Globus pallidus (tissue), 1 donor: ENCODE measurements at places on chromosomes 16 and 17.

GRCh38 chr17:17682293-17682736 lies 1.1 kb downstream of the RAI1 start:
- peak; percentile 47 for DNase-seq

GRCh38 chr17:42632949-42633444 lies 23.5 kb downstream of the TUBG1 start:
- no peak for DNase-seq

DNA sequence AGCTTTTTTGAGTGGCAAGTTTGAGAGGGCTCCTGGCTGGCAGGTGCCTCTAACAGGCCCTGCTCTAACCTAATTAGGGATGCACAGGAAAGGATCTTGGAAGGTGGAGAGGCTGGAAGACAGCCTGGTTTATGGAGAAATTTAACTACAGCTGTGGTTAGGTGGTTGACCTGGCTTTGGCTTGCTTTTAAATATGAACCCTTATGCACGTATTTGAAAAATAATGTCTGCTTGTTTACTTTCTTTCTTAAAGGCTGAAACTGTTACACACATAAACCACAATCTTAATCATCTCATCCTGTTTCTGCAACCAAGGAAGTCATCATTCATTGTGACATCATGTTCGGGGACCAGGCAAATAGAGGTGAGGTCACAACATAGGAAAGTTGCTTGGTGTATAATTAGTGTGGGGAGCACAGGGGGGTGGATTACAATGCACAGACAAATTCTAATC lies 23.1 kb upstream of the DHRS13 start:
- DNase-seq = no peak

GRCh38 chr16:17691899-17692176 lies 221.1 kb upstream of the XYLT1 start:
- DNase-seq = no peak

DNA sequence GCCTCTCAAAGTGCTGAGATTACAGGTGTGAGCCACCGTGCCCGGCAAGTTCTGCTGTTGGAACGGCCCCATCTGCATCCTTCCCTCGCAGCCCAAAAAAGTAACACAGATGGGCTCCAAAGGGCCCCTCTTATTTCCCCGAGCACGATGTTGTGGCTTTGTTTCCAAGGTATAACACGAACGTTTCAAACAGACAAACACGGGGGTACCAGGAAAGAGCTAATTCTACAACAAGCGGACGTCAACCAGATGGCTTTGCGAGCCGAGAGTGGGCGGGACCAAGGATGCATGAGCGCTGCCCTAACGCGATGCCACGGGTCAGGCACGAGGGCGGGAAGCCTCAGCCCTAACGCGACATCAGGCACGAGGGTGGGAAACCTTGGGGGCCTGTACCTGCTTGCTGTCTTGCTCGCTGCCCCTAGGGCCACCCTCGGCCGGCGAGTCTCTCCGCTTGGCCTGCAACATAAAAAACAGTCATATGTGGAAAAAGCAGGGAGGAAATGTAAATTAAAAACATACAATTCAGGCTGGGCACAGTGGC lies 24.2 kb downstream of the UNKL start:
- DNase-seq = no peak

GRCh38 chr17:33459078-33459940 lies 166.2 kb upstream of the ASIC2 start:
- no peak for DNase-seq

- DNase-seq = no peak
Measured at GRCh38 chr17:81651692-81652091, 4.7 kb downstream of the PDE6G start.

DNA sequence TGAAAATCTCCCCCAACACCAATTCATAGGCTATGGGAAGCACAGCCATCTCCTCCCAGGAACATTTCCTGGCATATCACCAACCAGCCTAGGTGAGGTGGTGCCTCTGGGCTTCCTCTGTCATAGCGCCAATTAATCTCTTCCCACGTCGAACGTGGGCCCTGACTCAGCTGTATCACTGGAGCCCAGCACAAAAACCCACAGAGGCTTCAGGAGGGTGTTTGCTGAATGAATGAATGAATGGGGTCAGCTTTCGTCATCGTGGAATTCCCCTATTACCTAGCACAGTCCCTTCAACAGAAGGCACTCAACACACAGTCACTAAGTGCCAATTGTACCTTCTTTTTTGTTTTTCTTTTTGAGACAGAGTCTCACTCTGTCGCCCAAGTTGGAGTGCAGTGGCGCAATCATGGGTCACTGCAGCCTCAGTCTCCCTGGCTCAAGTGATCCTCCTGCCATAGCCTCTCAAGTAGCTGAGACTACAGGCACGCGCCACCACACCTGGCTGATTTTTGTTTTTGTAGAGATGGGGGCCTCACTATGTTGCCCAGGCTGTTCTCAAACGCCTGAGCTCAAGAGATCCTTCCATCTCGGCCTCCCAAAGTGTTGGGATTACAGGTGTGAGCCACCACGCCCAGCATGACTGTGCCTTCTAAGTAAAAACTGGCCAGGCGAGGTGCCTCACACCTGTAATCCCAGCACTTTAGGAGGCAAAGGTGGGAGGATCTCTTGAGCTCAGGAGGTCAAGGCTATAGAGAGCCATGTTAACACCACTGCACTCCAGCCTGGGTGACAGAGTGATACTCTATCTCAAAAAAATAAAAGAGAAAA lies 4.1 kb downstream of the ZNF688 start:
- no peak for DNase-seq

GRCh38 chr17:11486868-11487310 lies 111.4 kb upstream of the DNAH9 start:
- DNase-seq = no peak

GRCh38 chr16:86044881-86045590 lies 146.1 kb downstream of the IRF8 start:
- DNase-seq = no peak

DNA sequence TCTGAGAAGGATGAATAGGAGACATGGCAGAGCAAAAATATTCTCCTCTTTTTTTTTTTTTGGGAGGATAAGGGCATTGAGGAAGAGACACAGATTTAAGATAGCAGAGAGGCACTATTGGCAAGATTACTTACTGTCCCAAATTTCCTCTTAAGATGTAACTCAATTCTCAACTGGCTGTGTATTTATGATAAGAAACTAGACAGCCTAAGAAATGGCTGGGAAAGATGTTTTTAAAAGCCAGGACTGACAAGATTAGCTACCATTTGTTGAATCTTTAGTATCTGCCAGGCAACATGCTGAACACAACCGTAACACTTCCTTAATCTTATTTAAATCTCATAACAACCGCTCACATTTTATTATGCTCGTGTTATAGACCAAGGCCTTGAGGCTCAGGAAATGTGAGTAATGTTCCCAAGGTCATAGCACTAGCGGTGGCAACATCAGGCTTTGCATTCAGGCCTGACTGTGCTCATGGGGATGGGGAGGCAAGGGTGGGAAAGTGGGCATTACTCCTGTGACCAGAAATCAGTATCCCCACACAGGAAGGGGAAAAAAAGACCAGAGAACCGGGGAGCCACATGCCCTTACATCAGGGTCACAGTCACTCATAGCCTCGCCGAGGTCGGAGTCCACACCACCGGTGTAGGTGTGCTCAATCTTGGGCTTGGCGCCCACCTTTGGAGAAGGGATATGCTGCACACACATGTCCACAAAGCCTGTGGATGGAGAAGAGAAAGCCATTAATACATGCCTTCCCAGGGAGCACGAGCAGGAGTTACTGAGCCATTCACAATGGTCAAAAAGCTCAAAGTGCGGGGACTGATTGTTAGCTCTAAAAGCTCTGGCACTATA lies 15.6 kb downstream of the HIGD1B start:
- DNase-seq = no peak

DNA sequence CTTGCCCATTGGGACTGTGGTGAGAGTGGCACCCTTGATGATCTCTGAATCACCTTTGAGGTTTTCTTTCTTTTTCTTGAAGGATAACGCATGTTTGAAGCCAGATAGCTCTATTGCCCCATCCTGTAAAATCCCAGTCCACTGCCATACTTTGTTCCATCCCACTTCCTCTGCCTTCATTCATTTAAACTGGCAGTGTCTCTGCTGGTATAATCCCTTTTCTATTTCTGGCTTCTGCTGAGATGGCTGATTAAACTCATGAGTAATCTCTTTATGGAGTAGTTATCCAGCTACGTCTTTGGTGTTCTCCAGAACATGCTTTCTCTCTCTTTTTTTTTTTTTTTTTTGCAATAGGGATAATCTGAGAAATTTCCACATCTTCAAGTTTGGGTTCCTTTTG lies 656.5 kb upstream of the SALL1 start:
- no peak for DNase-seq

- DNase-seq = no peak
Measured at GRCh38 chr16:27315333-27316037, 1.7 kb downstream of the IL4R start.

DNA sequence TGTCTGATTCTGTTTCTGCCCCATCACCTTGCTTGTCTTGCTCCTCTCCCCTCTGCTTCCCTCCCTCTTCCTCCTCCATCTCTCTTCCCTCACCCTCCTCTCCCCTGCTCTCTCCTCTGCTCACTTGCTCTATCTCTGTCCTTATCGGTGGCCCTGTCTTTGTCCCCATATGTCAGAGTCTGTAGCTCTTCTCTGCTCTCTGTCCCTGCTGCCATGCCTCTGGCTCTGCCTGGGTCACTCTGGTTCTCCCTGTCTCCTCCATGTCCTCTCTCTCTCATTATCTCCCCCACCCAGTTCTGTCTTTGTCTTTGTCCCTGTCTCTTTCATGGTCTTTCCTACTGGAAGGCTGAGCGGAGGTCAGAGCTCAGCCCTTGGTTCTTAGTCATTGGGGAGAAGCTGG lies 169.1 kb upstream of the NLRP1 start:
- no peak for DNase-seq

- DNase-seq = no peak
Measured at GRCh38 chr16:71676236-71676635, 48.3 kb downstream of the PHLPP2 start.

DNA sequence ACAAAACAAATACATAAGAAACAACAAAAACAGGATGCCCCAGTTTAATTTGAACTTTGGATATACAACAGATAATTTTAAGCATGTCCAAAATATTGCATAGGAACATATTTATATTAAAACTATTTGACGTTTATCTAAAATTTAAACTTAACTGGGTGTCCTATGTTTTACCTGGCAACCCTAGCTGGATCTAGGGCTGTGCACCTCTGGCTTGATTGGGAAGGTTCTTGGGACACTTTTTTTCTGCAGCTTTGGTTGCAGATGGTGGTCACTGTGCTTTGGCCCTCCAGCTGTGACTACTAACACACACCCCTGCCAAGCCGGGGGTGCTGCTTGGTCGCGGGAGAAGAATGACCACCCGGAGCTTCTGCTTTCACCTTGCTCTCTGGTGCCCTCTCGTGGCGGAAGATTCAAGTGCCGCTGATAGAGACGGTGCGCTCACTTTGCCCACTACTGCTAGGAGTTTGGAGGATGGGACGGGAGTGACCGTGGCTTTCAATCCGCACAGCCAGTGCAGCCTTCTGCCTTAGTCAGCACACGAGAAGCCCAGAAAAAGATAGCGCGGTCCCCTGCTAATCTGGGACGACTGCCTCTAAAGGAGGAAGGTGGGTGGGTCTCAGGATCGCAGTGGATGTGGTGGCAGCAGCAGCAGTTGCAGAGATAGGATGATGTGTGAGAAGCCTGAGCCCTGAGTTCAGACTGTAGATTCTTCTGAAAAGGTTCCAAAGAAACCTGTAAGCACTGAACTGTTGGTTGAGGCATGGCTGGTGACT lies 6.7 kb downstream of the SPACA3 start:
- peak; percentile 48 for DNase-seq

DNA sequence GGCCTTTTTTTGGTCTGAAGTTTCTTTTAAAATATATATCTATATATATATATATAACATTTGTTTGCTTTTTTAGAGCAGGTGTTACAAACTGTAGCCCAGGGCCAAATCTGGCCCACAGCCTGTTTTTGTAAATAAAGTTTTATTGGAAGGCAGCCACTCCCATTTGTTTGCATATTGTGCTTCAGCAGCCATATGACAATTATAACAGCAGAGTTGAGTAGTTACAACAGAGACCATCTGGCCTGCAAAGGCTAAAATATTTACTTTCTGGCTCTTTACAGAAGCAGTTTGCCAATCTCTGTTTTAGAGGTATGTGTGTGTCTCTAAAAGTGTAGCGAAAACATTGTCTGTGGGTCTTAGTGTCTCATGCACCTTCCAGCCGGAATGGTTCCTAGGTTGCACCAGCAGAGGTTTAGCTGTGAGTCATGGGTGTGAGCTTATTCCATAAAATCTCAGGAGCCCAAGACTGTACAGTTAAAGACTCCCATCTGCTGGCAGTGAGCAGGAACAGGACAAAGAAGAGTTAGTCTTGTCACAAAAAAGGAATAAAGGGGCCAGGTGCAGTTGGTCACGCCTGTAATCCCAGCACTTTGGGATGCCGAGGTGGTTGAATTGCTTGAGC lies 23.8 kb downstream of the LCMT1 start:
- no peak for DNase-seq

DNA sequence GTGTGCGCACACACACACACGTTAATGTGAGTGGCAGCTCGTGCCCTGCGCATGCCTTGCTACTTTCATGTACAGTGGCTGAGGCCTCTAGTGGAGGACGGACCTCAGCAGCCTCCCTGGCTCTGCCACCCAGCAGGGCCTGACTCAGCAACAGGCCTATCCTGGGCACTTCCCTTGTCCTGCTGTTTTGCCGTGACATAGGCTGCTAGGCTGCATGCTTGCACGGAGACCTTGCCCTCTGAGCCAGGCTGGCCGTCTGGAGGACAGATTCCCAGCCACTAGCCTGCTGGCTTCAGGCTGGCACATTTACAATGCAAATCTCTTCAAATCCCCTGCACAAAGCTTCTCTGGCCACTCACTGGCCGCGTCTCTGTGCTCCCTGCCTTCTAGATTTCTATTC lies 9.5 kb downstream of the RNF213 start:
- peak; percentile 46 for DNase-seq

- DNase-seq = no peak
Measured at GRCh38 chr16:67860589-67861398, 12.1 kb upstream of the EDC4 start.

GRCh38 chr17:61514491-61514890 lies 62.3 kb downstream of the TBX4 start:
- no peak for DNase-seq

- no peak for DNase-seq
Measured at GRCh38 chr17:7843257-7843535, 9.2 kb downstream of the KDM6B start.

DNA sequence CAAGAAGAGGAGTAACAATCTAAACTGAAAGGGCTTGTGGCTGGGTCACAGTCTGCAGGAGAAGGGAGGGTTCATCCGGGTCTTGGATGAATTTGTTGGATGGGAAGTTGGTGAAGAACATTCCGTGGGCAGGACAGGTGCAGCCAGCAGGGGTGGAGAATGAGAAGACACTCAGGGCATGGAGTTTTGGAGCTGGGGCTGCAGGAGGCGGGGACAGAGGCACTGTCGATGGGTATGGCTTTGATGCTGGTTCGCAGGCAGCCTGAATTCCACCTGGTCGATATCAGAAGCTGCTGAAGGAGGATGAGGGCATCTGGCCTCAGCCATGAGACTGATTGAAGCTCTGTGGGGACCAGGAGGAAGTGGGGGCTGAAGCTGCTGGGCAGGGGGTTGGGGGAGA lies 36.1 kb upstream of the CBFA2T3 start:
- no peak for DNase-seq

GRCh38 chr16:57809276-57810196 lies 7.2 kb upstream of the KIFC3 start:
- DNase-seq = no peak

- DNase-seq = no peak
Measured at GRCh38 chr17:58996968-58997367, 109.7 kb downstream of the TRIM37 start.

GRCh38 chr17:28427371-28427770 lies 21.4 kb upstream of the SLC46A1 start:
- DNase-seq = no peak
